ENCODE measurements at places on chromosomes 2 and 18.

GRCh38 chr18:57771193-57771592 is 31.9 kb downstream of the ATP8B1 start:
- DNase-seq, result no peak

DNA sequence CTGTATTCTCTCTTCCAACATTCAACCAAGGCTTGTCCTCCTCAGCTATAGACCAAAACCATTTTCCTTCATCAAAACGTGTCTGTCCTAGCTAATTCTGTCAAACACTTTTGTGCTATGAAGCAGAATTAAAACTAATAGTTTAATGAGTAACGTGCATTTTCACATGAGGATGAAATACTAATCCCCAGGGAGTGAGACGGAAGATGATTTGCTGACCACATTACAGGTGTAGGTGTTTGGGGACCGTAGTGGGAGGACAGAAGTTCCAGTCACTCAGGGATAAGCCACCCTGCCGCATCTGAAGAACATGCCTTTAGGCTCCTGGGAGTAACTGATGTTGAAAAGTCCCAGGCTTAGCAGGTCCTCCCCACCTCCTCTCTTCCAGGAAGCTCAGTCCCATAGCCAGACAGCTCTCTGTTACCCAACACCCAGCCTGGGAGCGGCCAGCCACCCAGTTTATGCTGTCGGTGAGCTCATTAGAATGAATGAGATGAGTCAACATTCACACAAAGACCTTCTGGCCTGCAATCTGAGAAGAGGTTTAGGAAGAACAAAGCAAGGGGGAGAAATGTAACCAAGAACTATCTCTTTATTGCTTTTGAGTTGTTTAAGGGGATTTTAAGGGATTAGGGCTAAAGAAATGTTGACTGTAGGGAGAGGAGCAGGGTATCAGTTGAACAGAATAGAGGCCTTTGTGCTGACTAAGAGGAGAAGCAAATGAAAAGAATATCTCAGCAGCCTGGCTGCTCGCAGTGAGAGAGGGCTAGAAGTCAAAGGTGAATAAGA is 122.5 kb downstream of the FOXI3 start:
- no peak for DNase-seq

- peak; percentile 70 for DNase-seq
These were observed 15.8 kb upstream of the SELENOI start for GRCh38 chr2:26330114-26330549.

- no peak for DNase-seq
These were observed 69.8 kb downstream of the CERS6 start for GRCh38 chr2:168525716-168526446.

GRCh38 chr18:13796515-13796914 is 27.4 kb upstream of the MC5R start:
- no peak for DNase-seq

GRCh38 chr2:64658269-64658668 is 4.6 kb upstream of the SERTAD2 start:
- no peak for DNase-seq

DNA sequence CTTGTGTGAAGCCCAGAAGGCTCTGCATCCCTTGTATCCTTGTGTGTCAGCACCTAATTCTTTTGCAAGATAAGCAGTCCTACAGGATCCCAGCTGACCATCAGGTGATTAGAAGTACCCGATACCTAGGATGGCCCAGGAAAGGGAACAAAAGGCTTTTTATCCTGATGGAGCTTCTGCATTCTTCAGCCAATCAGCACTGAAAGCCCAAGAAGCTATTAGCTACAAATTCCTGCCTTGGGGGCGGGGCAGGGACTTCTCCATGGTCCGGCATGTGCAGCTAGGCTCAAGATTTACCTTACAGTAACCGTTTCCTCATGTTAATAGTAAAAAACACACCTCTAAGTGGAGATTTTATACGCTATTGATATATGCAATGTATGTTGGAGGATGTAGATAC is 264.6 kb upstream of the THUMPD2 start:
- DNase-seq, result no peak

DNA sequence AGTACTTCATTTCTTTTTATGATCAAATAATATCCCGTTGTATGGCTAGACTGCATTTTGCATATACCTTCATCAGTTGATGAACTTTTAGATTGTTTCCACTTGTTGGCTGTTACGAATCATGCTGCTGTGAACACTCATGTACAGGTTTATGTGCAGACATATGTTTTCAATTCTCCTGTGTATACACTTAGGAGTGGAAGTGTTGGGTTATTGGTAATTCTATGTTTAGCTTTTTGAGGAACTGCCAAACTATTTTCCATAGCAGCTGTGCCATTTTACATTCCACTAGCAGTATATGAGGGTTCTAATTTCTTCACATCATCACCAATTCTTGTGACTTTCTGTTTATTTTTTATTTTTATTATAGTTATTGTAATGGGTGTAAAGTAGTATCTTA is 32.1 kb upstream of the LCLAT1 start:
- DNase-seq, result no peak

GRCh38 chr2:222739939-222740338 is 68.5 kb downstream of the MOGAT1 start:
- no peak for DNase-seq

DNA sequence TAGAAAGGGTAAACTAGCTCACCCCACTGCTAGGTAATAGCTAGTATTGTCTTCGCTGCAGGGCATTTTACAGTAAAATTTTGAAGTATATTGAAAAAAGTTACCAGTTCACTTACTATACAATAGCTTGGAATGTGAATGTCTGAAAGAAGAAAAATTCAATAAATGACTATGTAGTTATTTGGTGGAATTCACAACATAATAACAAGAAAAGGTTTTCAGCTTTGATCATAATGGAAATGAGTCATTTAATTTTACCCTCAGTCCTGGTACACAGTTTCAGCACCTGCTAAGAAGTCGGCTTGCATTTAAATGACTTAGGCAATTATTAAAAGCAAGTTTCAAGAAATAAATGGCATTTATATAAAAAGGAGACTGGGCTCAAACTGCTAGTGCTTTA is 90.4 kb downstream of the NUP35 start:
- DNase-seq, result no peak

- no peak for DNase-seq
These were observed 52.6 kb downstream of the TRIP12 start for GRCh38 chr2:229869226-229869625.

DNA sequence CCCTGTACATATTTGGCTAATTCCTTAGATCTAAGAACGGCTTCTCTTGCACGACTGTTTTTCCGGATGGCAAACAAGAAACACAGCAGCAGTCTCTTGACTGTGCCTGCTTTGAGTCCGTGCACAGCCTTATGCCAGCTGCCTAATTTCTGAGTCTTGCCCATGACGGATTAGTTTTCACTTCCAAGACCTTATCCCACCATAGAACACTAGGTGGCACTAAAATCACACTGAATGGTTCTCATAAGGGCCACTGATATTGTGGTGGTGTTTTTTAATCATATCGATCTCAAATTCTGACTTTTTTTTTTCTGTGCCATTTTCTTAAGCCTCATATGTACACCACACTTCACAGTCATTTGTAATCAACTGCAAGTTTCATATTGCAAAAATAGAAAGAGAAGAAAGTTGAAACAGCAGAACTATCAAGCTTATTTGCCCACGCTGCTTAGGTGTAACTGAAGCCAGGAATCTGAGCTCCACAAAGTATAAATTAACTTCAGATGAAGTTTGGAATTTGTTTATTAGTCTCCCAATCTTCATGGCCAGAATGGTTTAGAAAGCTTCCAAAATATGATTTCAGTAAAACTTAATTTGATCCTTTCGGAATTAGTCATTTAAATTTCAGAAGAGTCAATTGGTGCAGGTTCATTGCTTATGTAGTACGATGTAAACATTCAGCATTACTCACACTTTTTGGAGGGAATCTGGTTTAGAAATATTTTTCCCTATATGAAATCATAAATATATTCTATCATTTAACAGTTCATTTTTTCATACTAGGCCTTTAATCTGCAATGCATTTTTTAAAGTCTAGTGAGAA is 45.5 kb upstream of the SCN7A start:
- DNase-seq, result no peak

- no peak for DNase-seq
These were observed 163.5 kb upstream of the SALL3 start for GRCh38 chr18:78816114-78816513.

GRCh38 chr2:198374375-198375082 is 570.1 kb downstream of the PLCL1 start:
- DNase-seq, result no peak

- no peak for DNase-seq
These were observed 16.0 kb downstream of the CYRIA start for GRCh38 chr2:16649353-16650286.

DNA sequence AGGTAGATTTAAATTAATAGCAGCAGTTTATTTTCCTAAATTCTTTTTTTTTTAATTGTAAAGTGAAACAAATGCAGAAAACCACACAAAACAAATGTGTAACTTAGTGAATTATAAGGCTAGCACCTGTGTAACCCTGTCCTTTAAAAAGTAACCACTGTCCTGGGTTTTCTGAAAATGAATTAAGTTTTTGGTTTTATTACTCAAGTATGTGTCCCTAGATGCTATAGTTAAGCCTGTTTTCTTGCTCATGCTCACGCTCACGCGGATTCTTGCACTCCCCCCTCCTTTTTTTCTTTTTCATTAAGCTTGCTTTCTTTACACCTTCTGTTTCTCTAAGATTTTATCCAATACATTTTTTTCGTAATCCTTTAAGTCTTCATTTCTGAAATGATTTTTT is 207.7 kb upstream of the STON1 start:
- DNase-seq, result no peak

GRCh38 chr2:31903109-31903780 is 107.6 kb downstream of the MEMO1 start:
- DNase-seq, result no peak

- DNase-seq, result no peak
These were observed 644.6 kb upstream of the CNTNAP5 start for GRCh38 chr2:123380370-123380935.

DNA sequence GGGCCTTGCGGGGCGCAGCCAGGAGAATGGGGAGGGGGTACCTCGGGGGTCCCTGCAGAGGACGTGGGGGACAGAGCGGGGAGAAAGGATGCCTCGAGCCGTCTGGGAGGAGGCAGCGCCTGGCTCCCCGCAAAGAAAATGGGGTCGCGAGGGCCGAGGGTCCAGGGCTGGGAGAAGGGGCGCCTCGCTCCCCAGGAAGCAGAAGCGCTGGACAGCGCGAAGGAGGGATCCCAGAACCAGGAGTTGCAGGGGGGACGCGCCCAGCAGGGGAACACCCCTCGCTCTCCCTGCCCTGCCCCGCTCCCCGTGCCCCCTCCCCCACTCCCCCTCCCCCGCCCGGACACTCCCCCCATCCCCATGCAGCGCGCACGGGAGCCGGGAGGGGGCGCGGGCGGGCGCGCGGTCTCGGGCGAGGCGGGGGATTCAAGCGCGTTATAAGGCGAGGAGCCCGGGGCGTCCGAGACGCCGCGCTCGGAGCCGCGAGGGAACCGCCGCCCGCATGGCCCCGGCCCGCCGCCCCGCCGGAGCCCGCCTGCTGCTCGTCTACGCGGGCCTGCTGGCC is at the start of gene ERFE:
TSS of gene ERFE (plus strand) at position 462 of the 562 bp plus-strand sequence. CDS start at position 500, 38 bp downstream.
- no peak for DNase-seq

GRCh38 chr18:27109451-27109850 is 75.7 kb downstream of the CHST9 start:
- DNase-seq, result no peak

DNA sequence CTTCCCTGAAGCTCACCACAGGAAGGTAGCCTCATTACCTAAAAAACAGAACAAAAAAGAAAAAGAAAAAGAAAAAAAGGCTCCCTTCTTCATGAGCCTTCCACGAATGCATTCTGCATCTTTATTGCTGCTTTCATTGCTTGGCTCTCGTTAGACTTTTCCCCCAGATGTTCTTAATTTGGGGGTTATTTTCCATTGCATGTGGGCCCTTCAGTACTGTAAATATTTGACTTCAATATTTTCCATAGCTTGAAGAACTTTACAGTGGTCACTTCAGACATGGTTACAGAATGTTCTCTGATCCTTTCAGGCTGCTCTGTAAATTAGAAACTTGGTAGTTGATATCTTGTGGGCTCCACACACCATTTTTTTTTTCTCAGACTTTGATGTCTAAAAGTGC is 65.6 kb upstream of the COPS8 start:
- no peak for DNase-seq

GRCh38 chr2:221343524-221343923 is 228.6 kb downstream of the EPHA4 start:
- DNase-seq, result no peak

GRCh38 chr18:32040936-32041335 is 22.3 kb downstream of the RNF125 start:
- no peak for DNase-seq

DNA sequence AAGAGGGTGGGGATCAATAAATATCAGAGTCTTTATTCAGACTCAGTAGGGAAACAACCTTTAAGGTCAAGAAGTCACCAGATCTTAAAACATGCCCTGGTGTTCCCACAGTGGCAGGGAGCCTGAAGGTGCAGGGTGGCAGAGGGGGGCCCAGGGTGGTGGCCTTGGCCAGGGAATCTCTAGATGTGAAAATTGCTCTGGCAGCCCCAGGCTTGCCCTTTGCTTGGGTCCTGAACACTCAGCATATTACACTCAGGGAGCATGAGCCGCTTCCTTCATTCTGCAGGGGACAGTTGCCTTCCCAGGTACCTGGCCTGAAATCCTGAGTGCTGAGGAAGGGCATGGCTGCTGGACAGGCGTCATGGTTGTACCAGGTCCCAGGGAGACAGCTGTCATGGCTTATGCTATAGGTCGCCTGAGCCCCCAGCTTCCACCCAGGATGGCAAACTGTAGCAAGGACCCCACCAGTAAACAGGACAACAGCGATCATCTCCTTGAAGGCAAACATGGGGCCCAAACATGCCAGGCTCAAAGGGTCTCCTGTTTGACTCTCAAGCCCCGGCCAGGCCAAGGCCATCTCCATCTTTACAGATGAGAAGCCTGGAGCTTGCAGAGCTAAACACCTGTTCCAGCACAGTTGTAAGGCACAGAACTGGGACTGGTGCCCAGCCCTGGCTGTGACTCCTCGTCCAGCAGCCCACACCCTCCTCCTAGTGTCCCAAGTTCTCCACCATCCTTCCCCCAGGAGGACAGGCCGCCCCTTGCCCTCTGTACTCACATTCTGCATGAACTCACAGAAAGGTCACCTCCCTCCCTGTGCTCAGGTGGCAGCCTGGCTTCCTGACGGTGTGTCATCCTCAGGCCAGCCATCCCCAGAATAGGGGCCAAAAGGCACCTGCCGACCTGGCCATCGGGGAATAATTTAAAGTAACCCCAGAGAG is 14.6 kb downstream of the ABCG8 start:
- no peak for DNase-seq

DNA sequence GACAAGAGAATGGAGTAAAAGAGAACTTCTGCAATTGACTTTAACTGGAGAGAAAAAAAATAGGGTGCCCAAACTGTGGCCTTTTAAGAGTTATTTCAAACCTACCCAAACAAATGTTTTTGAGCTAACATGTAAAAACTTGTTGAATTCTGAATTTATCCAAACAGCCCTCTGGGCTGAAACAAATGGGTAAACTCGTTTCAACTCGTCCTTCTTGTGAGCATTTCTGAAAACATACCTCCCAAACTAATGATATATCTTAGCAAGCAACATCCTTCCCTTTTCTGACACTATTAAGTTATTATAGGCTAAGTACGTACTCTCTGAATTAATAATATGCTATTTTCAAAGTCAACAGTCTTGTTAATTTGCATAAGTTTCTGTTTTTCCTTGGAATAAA is 793.0 kb upstream of the ACVR2A start:
- no peak for DNase-seq

- DNase-seq, result no peak
These were observed 256.2 kb upstream of the PARD3B start for GRCh38 chr2:204289066-204289465.

Data from activated T-helper 1 cell treated with anti-CD3 and anti-CD28 coated beads, Interleukin-2, amount 50 U/mL, for 16 hours (primary cell).